ENCODE measurements at places on chromosomes 12 and 14.

DNA sequence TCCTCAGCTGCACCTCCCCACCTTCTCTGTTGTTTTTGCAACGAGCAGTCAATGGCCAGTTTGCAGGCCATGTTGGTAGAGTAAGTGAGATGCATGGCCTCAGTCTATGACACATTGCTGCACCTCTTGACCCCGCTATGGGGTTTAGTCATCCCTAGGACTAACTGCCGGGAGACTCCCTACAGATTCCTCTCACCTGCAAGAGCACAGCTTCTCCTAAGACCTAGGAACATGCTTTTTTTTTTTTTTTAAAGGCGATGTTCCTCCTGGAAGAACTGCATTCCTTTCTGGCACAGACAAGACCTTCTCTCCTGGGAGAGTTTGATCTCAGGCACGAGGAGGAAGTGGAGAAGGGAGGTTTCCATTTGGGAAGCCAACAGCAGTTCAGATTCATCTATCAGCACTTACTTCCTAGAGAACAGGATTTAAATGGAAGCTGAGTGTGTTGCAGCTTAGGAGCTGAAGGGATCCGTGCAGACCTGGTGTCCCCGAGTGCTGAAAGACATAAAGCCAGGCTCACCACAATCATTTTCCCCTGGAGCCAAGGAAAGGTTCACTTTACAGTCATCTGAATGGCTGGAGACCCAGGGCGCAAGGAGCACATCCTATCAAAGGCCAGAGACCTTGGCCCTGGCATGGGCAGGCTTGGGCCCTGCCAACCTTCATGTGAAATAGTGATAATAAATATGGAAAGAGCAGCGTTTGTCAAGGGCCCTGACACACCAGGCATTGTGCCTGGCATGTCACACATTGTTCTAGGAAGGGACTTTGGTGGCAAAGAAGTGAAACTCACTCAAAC lies 104.1 kb downstream of the LGMN start:
- no peak for DNase-seq

GRCh38 chr14:91752961-91753360 lies 21.1 kb upstream of the CATSPERB start:
- DNase-seq = no peak

DNA sequence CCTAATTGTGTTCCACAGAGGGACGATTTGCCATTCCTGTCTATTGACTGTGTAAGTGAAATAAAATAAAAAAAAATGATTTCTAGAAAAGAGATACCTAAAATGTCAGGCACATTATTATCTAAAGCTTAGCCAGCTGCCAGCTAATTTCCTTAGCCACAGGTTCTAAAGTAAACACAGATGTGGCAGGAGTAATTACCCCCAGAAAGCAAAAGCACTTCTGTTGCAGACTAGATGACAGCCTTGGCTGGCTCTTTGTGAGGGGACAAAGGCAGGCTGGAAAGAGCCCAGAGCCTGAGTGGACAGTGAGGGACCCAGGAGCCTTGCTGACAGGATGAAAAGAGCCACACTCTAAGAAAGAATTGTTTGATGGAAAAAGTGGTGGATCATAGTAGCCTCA lies 418.1 kb downstream of the LRIG3 start:
- DNase-seq = no peak

DNA sequence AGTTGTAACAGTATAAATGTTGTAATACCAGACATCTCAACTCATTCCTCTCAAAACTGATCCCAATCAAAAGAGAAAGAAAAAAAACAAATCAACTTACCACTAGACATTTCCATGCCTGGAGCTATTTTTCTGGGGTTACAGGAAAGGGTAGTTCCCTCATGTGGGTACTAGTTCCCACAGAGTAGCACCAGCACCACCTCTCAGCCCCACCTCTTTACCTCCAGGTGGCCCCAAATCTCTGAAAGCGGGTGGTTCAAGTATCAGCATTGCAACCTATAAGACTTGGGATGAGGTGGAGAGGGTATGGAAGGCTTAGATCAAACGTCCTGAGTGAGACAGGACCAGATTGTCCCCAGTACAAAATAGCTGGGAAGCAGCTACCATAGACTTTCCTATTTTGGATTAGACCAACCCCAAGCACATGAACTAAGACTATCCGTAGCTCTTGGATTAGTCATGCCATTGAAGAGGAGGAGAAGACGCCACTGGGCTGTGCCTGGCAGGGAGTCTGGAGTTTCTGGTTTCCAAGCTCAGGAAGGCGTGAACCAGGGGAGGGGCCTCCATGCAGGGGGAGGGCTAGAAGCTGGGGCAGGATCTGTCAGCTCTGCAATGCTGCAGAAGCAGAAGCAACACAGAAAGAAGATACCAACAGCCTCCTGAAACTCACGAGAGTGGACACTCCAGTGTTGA lies at the start of gene SLC39A2:
Gene SLC39A2 (plus strand): TSS at position 620 of the 693 bp plus-strand sequence. CDS start 154 bp downstream, outside the sequence.
- no peak for DNase-seq

- DNase-seq = no peak
Measured at GRCh38 chr12:78977304-78977867, 112.8 kb downstream of the SYT1 start.

DNA sequence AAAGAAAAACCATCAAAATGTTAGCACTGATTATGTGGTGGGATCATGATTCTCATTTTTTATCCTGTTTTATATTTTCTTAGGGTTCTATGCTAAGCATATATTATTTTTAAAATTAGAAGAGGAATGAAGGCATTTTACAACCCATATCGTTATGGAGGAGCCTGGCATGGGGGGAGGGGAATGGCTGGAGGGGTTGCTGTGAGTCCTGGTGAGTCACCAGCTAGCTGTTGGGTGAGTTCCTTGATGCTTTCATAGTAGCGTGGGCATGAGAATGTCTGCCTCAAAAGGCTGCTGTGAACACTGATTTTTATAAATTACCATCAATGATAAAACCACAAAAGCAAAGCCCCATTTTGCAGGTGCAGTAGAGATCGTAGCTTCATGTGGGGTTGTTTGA lies 46.9 kb downstream of the C14orf132 start:
- DNase-seq = no peak

GRCh38 chr12:2633176-2633824 lies 161.5 kb upstream of the FKBP4 start:
- no peak for DNase-seq

DNA sequence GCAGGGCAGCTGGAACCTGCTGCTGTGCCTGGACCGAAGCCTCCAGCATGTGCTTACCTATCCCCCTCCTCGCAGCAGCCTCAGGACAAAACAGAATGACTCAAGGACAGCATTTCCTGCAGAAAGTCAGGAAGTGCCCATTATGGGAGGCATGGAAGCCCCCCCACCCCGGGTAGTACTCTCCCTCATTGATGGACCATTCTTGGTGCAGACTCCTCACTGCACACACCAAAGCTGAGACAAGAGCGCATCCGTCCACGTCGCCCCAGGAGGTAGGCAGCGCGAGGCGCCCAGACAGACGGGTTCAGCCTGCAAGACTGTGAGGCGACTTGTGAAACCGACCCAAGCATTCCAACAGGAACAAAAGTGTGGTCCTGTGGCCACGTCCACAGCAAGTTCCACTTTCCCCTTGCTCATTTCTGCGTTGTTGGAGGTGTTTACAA lies 243.9 kb upstream of the ATXN7L3B start:
- no peak for DNase-seq

DNA sequence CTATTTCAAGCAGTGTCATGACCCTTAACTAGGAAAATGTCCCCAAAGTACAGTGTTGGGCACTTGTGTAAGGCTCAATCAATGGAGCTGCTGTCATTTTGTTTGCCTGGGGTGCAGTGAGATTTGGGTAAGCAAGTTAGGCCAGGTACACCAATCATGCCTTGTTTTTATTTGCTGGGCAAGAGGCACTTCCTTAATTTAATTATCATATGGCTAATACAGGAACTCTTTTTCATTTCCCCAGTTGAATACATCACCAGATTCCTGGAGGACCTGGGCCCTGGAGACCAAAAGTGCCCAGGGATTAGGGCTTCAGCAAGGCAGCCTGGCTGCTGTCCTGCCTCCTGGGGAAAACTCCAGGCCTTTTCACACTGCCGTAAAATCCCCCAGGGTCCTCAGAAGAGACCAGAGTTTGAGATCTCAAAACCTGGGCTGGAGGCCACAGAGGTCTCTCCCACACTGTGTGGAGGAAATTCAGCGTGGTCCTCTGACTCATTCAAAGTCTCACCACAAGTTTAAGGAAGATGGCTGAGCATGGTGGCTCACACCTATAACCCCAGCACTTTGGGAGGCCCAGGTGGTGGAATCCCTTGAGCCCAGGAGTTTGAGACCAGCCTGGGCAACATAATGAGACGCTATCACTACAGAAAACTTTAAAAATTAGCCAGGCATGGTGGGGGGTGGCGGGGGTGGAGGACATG lies 28.4 kb upstream of the FOXN3 start:
- DNase-seq = peak; percentile 24

- no peak for DNase-seq
Measured at GRCh38 chr14:76666746-76667145, 94.5 kb upstream of the VASH1 start.

- no peak for DNase-seq
Measured at GRCh38 chr14:71022012-71022869, 115.0 kb downstream of the PCNX1 start.
